SHP77 (cell line): ENCODE measurements at places on chromosomes 13 and 19.

DNA sequence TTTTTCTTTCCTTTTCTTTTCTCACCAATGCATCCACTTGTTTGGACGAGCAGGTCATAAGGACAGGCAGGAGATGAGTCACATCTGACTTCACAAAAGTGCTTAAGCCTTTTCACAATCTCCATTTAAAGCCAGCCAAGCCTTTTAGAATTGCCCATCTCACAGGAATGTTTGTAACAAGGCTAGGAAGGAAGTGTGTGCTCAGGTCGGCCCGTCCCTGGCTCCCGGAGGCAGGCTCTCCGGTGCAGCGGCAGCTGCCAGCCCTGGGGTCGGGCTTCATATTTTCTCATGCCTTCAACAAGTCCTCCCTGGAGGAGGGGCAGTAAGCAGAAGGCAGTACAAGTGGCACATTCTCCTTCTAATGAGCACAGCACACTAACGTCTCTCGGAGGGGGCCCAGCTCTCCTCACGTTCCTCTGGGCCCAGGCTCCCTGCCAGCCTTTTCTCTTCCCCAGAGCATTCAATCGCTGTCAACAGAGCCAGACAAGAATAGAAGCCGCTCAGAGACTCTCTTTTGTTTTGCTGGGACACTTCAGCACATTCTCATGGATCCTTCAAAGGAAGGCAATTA, 180.5 kb downstream of the COL4A1 start:
- DNase-seq: peak; percentile 54

DNA sequence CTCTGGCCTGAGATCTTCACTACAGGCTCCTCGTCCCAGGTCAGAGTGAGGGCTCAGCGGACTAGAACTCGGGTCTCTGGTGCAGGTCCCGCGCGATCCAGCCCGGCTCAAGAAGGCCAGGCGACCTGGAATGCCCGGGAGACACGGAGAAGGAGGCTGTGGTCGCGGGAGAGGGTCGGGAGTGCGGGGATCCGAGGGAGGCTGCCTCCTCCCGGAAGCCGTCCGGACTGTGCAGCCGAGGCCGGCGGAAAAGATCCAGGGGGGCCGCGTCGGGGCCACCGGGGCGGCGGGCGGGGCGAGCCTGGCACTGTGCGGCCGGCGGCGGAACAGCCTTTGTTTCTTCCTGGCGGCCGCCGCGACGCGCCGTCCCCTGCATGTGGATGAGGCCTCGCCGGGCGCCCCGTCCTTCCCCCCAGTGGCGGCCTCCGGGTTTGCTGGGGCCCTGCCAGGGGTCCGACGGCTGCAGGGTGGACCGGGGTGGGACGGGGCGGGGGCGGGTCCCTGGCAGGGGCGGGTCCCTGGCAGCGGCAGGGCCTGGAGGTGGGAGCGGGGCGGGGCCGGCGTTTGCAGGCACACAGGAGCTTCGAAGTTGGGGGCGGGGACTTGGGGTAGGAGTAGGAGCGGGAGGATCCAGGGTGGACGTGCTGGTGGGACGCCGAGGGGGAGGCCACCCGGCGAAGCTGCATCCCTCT, 1.0 kb upstream of the SLC7A10 start:
- DNase-seq: no peak

DNA sequence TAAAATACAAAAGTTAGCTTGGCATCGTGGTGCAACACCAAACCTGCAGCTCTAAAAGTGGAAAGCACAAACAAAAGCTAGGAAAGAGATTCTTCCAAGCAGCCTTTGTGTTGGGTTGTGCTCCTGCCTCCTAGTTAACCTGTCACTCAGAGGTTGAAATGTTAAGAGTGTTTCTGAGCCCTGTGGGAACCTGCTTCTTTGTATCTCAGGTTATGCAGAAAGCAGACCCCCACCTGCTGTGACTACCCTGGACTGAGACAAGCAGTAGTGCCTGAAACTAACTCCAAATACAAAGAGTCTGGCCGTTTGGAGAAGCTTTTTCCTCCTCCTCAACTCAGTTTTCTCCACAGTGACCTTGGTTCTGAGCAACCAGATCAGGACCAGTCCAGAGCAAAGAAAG, 158.4 kb upstream of the CSNK1A1L start:
- no peak for DNase-seq

DNA sequence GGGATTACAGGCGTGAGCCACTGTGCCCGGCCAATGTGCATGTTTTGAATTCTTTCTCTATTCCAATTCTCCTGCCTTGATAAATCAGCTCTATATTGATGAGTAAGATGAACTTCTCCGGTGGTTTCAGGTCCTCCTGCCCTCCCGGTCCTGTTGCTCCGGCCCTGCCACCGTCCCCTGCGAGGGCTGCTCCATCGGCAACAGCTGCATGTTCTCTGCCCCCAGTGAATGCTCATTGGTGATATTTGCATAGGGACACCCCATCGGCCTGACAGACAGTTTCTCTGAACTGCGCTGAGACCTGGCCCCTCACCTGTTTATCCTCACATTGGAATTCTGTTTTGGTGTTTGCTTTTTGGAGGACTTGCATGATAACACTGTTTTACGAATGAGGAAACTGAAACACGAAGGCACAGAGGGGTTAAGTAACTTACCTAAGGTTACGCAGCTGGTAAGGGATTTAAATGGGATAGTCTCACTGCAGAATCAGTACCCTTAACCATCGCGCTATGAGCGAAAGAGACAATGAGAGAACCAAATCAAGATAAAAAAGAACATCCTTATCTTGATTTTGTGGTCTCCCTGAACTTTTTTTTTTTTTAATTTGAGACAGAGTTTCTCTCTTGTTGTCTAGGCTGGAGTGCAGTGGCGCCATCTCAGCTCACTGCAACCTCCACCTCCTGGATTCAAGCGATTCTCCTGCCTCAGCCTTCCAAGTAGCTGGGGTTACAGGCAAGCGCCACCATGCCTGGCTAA, 32.2 kb downstream of the ZNF557 start:
- no peak for DNase-seq

DNA sequence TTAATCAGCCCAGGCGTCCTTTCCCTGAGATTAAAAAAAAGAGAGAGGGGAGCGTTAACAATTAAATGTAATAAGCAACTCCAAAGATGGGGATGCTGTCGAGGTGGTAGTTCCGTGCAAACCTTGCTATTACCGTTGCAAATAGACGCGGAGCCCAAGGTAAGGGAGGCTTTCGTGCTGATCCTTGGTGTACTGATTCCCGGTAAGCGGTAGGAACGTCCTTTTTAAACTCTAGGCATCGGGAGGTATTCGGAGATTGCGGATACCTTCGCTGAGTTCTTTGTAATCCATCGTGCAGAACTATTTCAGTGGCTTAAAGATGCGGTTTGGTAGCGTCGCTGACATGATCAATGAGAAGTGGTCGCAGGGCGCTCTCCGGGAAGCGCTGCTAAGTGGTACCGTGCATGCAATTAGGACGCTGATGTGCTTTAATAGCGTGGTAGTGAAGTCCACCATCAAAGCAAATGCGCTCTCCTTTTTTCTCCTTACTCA, 3.1 kb downstream of the SLITRK5 start:
- no peak for DNase-seq

GRCh38 chr13:111153977-111154332, 38.8 kb downstream of the ARHGEF7 start:
- no peak for DNase-seq

DNA sequence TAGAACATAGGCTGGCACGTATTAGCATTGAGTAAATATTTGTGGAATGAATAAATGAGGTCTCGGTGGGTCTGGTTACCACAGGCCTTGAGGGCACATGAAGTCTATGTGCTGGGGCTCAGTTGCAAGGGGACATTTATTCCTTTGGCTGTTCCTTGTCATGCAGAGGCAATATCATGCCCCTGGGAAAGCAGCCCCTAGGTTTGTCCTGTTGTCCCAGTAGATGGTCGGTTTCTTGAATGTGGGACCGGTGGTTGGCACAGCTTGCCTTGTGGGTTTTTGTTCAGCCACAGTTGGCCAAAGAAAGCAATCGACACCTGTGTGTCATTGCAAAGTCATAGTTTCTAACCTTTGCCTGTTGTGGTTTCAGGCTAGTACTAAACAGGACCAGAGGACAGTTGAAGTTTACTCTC, 24.7 kb upstream of the GPR183 start:
- no peak for DNase-seq

- peak; percentile 49 for DNase-seq
Measured at GRCh38 chr13:112891477-112892401, 77.3 kb upstream of the MCF2L start.

GRCh38 chr19:10344780-10345179, 5.4 kb upstream of the ICAM3 start:
- DNase-seq: no peak

GRCh38 chr19:53580871-53581835, 43.2 kb downstream of the ZNF331 start:
- no peak for DNase-seq

GRCh38 chr19:18274219-18274780, at the start of gene IQCN:
TSS of gene IQCN (minus strand) at chr19:18274452. CDS start at chr19:18269478, 4,974 bp downstream.
- no peak for DNase-seq

GRCh38 chr19:2266183-2266993, 10.2 kb upstream of the JSRP1 start:
- DNase-seq: peak; percentile 73
